Ovary (tissue), 10 donors: ENCODE measurements at places on chromosomes 4 and X.

DNA sequence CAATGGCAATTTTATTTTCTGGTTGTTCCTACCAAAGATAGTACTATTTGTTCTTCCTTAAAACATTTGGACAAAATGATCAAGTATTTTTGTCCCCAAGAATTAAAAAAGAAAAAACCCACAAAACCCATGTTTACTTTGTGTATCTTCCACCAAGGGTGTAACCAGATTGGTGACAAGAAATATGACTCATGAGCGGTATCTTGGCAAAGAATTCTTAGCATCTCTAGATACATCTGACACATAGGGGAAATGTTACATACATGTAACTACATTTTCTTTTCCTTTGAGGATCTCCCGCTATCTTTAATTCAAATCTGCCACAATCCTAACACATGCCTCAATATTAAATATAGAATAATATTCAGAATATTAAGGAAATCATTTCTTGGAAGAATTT lies 78.7 kb downstream of the WDFY3 start:
- H3K27ac ChIP-seq: no peak overlapping the region
- DNase-seq: no peak
- H3K4me1 ChIP-seq: no peaks in the 10 kb centered on the region

GRCh38 chr4:98833384-98833783 lies 95.5 kb downstream of the EIF4E start:
- H3K4me3 ChIP-seq: no peak overlapping the region
- no peaks in the 10 kb centered on the region for H3K27me3 ChIP-seq
- no peaks in the 10 kb centered on the region for H3K4me1 ChIP-seq
- DNase-seq: no peak
- no peak overlapping the region for H3K27ac ChIP-seq

DNA sequence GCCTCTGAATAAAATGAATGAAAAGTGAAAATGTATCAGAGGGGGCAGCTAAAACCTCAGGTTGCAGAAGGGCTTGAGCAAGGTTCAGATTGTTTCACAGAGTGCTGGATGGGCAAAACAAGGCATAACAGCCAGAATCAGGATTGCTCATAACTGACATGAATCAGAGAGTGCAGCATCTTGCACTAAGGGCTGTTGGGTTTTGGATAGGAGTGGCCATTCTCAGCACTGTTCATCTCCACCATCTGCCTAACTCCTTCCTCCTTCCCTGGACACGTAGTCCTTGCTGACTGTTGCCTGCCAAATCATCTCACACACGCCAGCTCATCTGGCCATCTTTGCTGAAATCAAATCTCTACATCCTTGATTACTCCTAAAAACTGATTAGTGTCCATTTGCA lies 75.3 kb upstream of the C1QTNF7 start:
- H3K36me3 ChIP-seq: no peaks in the 10 kb centered on the region
- no peak for DNase-seq
- H3K4me1 ChIP-seq: peaks cover 13% of the 10 kb centered on the region
- H3K27ac ChIP-seq: no peak overlapping the region
- H3K27me3 ChIP-seq: no peaks in the 10 kb centered on the region

DNA sequence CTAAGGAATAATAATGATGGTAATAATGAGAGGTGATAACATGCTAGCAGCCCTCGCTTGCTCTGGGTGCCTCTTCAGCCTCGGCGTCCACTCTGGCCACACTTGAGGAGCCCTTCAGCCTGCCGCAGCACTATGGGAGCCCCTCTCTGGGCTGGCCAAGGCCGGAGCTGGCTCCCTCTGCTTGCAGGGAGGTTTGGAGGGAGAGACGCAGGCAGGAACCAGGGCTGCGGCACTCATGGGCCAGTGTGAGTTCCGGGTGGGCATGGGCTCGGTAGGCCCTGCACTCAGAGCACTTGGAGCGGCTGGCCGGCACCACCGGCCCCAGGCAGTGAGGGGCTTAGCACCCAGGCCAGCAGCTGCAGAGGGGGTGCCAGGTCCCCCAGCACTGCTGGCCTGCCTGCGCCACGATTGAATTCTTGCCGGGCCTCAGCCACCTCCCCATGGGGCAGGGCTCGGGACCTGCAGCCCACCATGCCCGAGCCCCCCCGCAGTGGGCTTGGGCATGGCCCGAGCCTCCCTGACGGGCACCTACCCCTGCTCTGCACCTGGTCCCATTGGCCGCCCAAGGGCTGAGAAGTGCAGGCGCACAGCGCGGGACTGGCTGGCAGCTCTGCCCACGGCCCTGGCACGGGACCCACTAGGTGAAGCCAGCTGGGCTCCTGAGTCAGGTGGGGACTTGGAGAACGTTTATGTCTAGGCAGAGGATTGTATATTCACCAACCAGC lies 7.1 kb upstream of the ADH1C start:
- H3K4me1 ChIP-seq: peaks cover 1% of the 10 kb centered on the region
- no peak overlapping the region for H3K4me3 ChIP-seq
- DNase-seq: no peak
- H3K27ac ChIP-seq: no peak overlapping the region

- H3K27ac ChIP-seq: no peak overlapping the region
- H3K4me3 ChIP-seq: no peak overlapping the region
- no peaks in the 10 kb centered on the region for H3K4me1 ChIP-seq
- H3K36me3 ChIP-seq: no peaks in the 10 kb centered on the region
- DNase-seq: no peak
Measured at GRCh38 chr4:144336633-144337032, 196.1 kb upstream of the GYPA start.

DNA sequence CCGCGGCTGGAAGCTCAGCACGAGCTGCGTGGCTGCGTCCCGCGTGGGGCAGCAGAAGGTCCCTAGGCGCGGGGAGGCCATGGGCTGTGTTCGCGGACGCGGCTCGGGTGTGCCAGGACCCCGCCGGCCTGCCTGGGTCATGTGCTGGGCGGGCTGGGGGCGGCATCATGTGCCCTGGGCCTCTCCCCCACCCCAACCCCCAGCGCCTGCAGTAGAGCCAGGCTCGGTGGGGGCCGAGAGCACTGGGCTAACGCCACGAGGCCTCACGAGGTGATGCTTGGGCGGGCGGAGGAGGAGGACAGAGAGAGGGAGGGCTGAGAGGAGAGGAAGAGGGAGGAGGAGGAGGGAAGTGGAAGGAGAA lies at the start of gene GPR143:
Gene GPR143, minus strand, starts transcription at position 111 of the 361 bp plus-strand sequence. Its CDS starts 30 bp downstream, at position 81.
- H3K27ac ChIP-seq: no peak within 1 kb of the TSS
- H3K4me3 ChIP-seq: no peak within 1 kb of the TSS
